ENCODE measurements at places on chromosomes 3 and 15.

- DNase-seq = no peak
Measured at GRCh38 chr3:46883054-46883829, 5.7 kb downstream of the PTH1R start.

DNA sequence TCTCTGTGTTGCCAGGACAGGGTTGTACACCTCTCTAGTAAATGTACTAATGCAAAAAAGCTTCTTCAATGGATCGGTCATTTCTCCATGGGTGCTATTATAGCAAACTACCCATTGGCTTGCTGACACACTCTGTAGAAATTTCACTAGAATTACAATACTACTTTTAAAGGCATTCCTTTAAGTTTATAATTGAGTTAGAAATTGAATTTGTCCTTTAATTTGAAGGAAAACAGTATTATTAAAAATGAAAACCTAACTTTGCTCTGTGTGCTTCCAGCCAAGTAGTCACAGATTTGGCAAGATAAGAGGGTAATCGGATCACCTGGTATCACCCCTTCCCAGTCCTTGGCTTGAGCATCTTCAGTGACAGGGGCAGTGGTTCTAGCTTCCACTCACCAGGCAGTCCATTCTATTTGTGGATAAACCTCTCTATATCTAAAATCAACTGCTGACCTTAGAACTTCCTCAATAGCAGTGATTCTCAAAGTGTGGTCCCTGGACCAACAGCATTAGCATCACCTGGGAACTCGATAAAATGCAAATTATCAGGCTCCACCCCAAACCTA lies 93.2 kb downstream of the GHSR start:
- DNase-seq = no peak

GRCh38 chr15:56732135-56732885 lies 999 bp downstream of the ZNF280D start:
- no peak for DNase-seq

DNA sequence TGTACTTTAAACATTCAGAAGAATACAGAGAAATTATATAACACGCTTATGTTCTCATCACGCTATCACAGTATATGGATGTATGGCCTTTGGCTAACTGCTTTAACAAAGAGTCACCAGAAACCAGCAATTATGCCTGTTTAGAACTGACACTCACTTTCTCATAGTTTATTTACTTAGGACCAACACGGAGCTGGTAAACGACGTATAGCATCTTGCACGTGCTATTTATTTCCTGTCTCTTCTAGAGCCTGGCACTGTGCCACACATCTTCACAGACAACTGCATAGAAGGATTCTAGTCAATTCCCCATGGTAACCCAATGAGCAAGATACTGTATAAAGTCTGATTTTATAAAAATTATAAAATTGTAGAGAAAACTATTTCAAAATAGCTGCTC lies 43.6 kb downstream of the TBC1D2B start:
- DNase-seq = peak; percentile 32

- DNase-seq = no peak
Measured at GRCh38 chr15:78913012-78913411, 31.8 kb downstream of the CTSH start.

GRCh38 chr3:159185443-159186050 lies 383.7 kb downstream of the MFSD1 start:
- no peak for DNase-seq

DNA sequence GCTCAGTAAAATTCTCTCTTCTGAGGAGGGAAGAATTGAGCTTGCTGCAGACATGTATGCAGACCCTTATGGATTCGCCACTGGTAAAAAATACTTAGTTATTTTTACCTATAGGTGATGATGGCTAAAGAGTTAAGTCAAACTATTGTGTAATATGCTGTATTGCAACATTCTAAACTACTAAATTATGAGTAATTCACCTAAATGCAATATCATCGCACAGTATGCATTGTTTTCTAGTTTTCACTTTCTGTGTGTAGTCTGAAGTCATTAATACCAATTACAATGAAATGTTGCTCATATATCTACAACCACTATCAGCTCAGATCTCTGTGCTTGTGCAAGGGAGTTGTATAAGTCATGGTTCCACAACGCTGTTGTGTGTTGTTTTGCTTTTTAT lies 48.7 kb upstream of the ROBO2 start:
- DNase-seq = no peak

DNA sequence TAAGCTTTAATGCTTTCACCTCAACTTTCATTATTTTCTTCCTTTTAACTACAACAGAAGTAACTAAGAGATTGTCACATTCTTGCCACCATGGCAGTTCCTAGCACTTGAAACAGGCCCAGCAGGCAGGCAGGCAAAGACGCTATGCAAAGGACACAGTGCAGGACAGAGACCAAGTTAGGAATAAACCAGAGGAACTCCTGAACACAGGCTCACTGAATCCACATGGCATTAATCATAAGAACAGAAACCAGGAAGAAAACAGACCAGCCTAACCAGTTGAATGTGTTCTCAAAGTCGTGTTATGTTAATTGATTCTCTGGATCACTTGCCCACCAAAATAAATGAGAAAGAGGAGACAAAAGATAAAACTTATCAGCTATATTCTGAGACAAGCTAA lies 397.6 kb downstream of the TBL1XR1 start:
- no peak for DNase-seq

DNA sequence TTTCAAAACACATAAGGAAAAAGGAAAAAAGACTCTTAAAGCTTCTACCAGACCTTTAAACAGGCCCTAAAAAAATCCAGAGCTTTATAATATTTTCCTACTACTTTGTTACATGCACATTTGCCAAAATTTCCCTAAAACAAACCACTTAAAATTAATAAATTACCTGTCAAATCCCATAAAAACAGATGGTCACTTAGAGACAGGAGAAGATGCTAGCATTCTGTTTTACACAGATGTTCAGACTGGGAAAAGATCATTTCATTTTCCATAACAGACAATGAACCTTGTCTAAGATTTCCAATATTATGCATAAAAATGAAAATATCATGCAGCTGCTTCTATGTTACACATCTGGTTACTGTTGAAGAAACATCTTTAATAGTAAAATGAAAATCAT lies 66.6 kb downstream of the SUCLG2 start:
- DNase-seq = no peak

DNA sequence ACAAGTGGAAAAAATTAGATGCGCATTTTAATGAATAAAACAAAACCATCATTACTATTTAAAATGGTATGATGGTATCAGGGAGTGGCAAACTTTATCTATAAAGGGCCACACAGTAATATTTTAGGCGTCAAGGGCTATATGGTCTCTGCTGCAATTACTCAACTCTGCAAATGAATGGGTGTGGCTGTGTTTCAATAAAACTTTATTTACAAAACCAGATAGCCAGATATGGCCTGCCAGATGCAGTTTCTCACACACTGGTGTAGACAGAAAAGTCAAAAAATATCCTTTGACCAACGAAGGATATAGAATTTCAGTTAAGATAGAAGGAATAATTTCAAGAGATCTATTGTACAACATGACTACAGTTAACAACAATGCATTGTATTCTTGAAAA lies 83.8 kb downstream of the CLASP2 start:
- DNase-seq = no peak

DNA sequence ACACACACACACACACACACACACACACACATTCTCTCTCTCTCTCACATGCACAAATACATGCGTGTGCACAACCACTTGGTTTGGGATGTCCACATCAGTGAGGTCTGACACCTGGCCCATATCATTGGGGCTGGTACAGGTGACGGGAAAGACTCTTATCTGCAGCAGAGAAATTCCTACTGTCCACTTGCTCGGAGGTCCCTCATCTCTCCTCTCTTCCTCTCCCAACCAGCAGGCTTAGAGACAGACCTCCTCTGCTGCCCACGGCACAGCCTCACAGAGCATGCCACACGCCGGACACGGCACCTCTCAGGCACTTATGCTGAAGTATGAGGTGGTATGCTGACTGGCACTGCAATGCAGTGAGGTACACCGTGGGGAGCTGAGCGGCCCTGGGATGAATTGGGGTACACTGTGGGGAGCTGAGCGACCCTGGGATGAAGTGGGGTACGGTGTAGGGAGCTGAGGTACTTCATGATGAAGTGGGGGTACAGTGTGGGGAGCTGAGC lies 41.7 kb downstream of the MAGEF1 start:
- DNase-seq = no peak

- no peak for DNase-seq
Measured at GRCh38 chr15:77186594-77187011, 115.7 kb upstream of the TSPAN3 start.

GRCh38 chr3:35602395-35602936 lies 36.9 kb upstream of the ARPP21 start:
- no peak for DNase-seq

DNA sequence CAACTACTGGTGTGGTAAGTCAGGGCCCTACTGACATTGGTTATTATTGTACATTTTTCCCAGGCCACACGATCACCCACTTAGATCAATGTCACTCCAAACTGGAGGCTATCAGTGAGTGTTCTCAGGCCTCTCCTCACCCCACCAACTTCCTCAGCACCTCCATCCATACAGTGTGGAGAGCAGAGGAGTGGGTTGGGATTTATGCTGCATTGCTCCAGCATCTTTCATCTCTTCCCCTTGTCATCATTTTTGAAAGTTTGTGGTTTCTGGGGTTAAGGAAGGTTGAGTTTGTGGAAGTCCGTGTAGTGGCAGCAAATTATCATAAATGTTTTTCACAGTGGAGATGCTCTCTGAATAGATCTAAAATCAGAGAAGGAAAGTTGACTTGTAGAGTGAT lies 60.2 kb downstream of the TLNRD1 start:
- DNase-seq = no peak

- DNase-seq = no peak
Measured at GRCh38 chr3:27458929-27459328, 25.3 kb downstream of the SLC4A7 start.

DNA sequence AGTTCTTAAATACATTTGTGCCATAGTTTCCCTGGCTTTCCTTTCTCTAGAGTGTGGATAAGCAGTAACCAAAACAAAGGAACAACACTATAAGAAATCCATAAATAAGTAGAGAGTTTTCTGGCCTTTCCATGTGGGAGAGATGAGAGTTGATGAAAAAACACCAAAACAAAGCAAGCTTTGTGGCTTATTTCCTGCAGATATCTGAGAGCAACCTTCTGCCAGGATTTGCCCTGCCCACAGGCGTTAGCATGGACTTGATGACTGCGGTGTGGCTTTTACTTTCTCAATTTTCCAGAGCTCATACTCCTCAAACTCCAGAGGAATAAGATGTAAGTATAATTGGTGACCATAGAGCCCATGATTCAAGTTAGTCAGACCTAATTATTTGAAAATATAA lies 194.9 kb downstream of the RAP2B start:
- DNase-seq = no peak

DNA sequence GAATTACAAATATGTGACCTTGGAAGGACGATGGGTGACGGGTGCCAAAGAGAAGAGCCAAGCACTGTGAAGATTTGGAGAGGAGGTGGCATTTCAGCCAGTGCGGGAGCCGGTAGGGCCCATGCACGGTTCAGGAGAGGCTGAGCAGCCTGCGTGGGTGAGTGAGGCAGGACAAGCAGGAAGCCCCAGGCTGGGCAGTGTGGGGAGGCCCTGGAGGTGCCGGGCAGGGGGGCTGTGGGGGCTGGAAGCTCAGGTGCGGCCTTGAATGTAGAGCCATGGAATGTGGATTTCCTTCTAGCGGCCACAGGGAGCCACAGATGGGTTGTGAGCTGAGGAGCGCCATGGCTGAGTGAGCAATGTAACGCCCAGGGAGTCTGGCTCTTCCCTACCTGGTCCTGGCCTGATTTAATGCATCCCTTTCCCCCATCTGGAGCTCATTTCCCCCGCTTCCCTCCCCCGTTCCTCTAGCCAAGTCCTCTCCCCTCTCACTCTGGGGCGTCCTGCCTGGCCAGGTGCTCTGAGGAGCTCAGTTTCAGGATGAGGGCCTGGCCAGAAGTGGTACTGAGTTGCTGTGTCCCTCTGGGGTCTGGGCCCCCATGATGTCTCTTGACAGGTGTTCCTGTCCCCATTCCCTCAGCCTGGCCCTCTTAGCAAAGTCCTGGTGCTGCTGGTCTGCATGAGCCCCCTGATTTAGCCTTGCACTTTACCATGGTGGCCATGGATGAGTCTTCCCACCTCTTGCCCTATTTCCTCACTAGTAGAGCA lies 41.8 kb upstream of the IQSEC1 start:
- DNase-seq = no peak

DNA sequence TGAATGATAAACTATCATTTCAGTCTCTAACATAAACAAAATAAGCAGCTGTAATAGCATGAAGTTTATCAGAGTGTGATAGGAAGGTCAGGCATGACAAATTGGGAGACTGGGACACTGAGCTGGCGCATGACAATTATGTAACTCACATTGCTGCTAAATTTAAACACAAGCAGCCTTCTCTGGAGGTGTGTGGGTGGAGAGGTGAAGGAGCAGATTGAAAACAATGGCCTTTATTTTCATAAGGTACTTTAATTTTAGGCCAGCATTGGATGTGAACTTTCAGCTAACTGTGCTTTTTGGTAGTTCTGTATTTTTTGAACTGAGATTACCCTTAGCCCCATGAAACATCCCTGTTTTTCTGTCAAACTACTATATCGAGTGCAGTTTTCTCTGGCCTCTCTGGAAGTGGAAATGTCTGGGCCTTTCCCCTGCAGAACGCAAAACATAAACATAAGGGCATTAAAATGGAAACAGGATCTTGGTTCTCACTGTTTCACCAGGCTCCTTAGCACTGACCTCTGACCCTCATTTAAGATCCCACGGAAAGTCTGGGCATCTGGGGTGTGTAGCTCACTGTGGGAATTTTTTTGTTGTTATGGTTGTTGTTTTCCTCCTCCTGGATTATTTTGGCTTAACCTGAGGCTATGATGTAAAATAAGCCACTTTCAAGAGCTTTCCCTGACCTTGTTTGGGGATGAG lies 160.1 kb upstream of the DPH6 start:
- no peak for DNase-seq

DNA sequence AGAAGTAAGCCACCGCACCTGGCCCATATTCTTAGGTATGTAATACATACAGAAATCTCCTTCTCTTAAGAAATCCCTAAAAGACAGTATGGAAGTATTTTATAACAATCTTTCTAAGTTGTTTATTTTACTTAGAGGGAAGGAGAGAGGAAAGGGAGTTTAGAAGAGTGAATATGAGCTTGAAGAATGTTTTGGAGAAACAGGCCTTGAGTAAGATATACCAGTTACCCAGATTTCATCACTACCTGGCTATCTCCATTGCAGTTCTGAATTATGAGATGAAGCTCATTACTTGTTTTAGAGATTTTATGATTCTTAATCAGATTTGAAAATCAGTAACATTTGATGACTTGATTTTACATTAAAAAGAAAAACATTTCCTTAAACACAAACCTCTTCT lies 71.9 kb downstream of the DCUN1D1 start:
- DNase-seq = no peak

All from activated T-helper 1 cell treated with Interleukin-2 at 50 U/mL for 16 hours (primary cell).